ENCODE measurements at places on chromosomes 7 and 10.

- no peaks in the 10 kb centered on the region for H3K36me3 ChIP-seq
- H3K27ac ChIP-seq, result no peak overlapping the region
- no peaks in the 10 kb centered on the region for H3K4me1 ChIP-seq
- no peak overlapping the region for H3K4me3 ChIP-seq
Observed at GRCh38 chr7:122380992-122381391, 76.4 kb upstream of the FEZF1 start.

- no peaks in the 10 kb centered on the region for H3K4me1 ChIP-seq
- no peak overlapping the region for H3K4me3 ChIP-seq
- no peaks in the 10 kb centered on the region for H3K36me3 ChIP-seq
- no peak overlapping the region for H3K27ac ChIP-seq
- no peak for DNase-seq
- peaks cover 1% of the 10 kb centered on the region for H3K27me3 ChIP-seq
Observed at GRCh38 chr10:51503378-51503777, 196.0 kb downstream of the CSTF2T start.

- H3K27me3 ChIP-seq, result no peaks in the 10 kb centered on the region
- H3K4me1 ChIP-seq, result no peaks in the 10 kb centered on the region
- H3K36me3 ChIP-seq, result no peaks in the 10 kb centered on the region
- H3K27ac ChIP-seq, result no peak overlapping the region
- no peak for DNase-seq
- no peak overlapping the region for H3K4me3 ChIP-seq
Observed at GRCh38 chr7:83550100-83550499, 98.8 kb downstream of the SEMA3E start.

- H3K27me3 ChIP-seq, result no peaks in the 10 kb centered on the region
- H3K36me3 ChIP-seq, result peaks cover 56% of the 10 kb centered on the region
- no peak overlapping the region for H3K4me3 ChIP-seq
- peaks cover 14% of the 10 kb centered on the region for H3K4me1 ChIP-seq
- peak overlapping the region; percentile 9 for H3K27ac ChIP-seq
Observed at GRCh38 chr7:36896956-36897590, 172.8 kb upstream of the AOAH start.

DNA sequence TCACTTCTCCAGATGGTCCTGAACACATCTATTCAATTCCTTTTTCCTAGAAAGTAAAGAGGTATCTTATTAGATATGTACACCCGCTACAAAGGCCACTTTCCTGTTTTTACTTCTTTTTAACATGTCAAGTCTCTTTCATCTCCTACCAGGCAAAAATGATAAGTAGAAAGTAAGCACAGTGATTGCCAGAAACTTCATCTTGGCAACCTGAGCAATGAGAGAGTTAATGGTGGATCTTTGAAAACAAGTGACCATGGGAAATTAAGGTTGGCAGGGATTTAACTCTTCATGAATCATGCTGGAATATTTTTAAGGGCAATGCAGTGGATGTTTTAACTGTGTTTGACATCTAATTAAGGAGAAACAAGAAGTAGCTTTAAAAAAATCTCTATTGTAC, 2.7 kb downstream of the SEMA3A start:
- H3K27ac ChIP-seq, result no peak overlapping the region
- peaks cover 14% of the 10 kb centered on the region for H3K27me3 ChIP-seq
- H3K4me3 ChIP-seq, result no peak overlapping the region
- DNase-seq, result no peak

DNA sequence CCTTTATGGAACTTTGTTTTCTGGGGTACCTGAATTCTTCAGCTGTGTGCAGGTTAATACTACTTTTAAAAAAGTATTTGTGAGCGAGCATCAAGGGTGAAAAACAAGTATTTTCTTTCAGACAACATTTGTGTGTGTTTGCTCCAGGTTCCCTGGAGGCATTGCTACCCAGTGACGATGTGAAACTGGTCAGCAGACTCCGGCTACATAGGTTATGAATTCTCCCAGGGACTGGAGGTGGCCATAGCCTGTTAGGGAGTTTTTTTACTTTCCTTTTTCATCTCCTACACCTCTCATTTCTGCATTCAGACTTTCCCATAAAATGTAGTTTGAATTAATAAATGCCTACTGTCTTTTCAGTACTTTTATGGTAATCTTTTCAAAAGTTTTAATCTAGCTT, 7.6 kb downstream of the AKR1D1 start:
- no peaks in the 10 kb centered on the region for H3K27me3 ChIP-seq
- no peaks in the 10 kb centered on the region for H3K4me1 ChIP-seq
- no peak overlapping the region for H3K27ac ChIP-seq
- H3K4me3 ChIP-seq, result no peak overlapping the region

DNA sequence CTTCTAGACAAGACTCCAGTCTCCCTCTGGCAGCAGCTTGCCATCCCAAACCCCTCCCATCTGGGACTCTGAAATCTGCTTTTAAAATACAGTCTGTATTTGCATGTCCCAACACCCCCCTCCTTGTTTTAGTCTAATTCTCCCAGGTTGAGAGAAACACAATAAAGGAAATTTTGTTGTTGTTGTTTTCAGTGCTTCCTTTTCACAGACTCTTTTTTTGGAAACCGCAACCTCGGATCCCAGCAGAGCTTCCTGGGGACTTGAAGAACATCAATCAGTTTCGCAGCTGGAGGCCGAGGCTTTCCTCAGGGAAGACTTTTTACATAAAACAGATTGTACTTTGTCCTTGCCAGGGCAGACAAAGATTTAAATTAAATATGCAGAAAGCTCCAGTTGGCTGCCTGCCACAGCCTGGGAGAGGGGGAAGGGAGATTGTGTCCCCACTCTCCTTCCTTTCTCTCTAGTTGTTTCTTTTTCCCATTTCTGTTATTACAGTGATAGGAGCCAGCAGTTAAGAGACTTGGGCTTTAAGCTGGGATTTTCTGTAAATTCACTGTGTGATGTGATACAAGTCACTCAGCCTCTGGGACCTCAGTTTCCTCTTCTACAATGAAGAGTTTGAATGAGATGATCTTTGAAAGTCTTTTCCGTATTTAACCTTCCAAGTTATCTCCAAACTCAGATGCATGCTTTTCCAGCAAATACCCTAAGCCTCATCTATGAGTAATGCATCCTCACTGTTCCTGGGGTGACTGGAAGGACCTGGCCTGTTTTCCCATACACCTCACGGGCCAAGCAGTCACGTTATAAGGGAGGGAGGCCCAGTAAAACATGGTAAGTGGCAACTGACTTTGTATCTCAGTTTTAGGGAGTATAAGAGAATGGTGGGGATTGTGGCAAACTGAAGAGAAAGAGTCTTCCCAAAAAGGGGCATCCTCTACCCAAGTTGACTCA, 192.3 kb downstream of the REEP3 start:
- H3K4me1 ChIP-seq, result peaks cover 5% of the 10 kb centered on the region
- no peak overlapping the region for H3K4me3 ChIP-seq
- no peak overlapping the region for H3K27ac ChIP-seq
- no peaks in the 10 kb centered on the region for H3K27me3 ChIP-seq

DNA sequence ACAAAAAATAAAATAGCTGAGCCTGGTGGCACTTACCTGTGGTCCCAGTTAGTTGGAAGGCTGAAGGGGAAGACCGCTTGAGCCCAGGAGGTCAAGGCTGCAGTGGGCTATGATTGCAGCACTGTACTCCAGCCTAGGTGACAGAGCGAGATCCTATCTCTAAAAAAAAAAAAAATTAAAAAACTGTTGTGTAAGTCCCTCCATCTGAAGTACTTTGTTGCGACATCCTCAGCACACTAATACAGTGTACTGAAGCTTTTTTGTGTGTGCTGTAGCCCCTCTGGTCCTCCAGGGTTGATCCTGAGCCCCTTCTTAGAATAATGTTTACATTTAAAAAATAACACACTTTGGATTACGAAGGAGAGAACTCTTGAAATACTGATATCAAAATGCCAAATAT, 71.3 kb downstream of the PFKFB3 start:
- H3K4me3 ChIP-seq, result no peak overlapping the region
- peak overlapping the region; percentile 95 for H3K27ac ChIP-seq
- no peak for DNase-seq

DNA sequence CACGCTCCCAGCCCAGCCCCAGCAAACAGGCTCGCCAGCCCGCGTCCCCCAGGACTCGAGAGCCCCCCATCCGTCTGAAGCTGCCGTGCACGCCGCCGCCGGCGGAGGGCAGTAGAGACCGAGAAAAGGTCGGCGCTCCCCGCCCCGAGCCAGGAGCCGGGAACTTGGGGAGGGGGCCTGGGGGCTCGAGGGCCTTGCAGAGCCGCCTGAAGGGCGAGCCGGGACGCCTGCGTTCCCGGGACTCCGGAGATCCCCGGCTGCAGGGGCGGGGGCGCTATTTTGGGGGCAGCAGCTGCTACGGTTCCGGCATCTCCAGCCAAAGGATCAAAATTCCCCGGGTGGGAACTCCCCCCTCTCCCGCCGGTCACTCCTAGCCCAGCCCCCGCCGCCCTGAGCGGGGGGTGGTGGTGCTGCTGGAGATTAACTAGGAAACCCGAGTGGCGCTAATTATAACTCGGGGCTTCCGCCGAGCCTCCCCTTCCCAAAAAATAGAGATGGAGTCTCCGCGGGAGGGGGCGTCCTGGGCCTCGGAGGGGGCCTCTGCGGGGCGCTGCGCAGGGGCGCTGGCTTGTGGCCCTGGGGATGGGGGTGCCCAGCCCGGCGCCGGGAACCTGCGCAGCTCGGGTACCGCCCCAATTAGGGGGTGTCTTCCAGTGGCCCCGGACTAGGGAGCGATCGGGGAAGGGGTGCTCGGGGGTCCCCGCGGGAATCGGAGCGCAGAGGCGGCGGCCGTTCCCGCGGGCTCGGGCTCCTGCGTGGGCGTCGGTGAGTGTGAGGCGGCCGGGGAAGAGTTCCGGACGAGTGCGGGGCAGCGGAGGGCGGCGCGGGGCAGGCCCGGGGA, 608 bp downstream of the ACHE start:
- DNase-seq, result peak; percentile 88
- H3K36me3 ChIP-seq, result no peaks in the 10 kb centered on the region
- peaks cover 56% of the 10 kb centered on the region for H3K27me3 ChIP-seq
- H3K4me3 ChIP-seq, result peak overlapping the region; percentile 49
- peaks cover 18% of the 10 kb centered on the region for H3K4me1 ChIP-seq
- H3K27ac ChIP-seq, result no peak overlapping the region

- peaks cover 7% of the 10 kb centered on the region for H3K27me3 ChIP-seq
- no peak overlapping the region for H3K27ac ChIP-seq
- H3K4me3 ChIP-seq, result peak overlapping the region; percentile 96
Observed at GRCh38 chr10:32445036-32445435, 904 bp upstream of the CCDC7 start.

GRCh38 chr10:110269374-110270318, 35.1 kb downstream of the SMNDC1 start:
- H3K36me3 ChIP-seq, result peaks cover 1% of the 10 kb centered on the region
- peaks cover 18% of the 10 kb centered on the region for H3K4me1 ChIP-seq
- no peak overlapping the region for H3K27ac ChIP-seq
- DNase-seq, result peak; percentile 62

- no peak overlapping the region for H3K27ac ChIP-seq
- peaks cover 9% of the 10 kb centered on the region for H3K27me3 ChIP-seq
- peak; percentile 17 for DNase-seq
- H3K36me3 ChIP-seq, result no peaks in the 10 kb centered on the region
- peaks cover 4% of the 10 kb centered on the region for H3K4me1 ChIP-seq
Observed at GRCh38 chr7:138151731-138152577, 75.7 kb downstream of the AKR1D1 start.

DNA sequence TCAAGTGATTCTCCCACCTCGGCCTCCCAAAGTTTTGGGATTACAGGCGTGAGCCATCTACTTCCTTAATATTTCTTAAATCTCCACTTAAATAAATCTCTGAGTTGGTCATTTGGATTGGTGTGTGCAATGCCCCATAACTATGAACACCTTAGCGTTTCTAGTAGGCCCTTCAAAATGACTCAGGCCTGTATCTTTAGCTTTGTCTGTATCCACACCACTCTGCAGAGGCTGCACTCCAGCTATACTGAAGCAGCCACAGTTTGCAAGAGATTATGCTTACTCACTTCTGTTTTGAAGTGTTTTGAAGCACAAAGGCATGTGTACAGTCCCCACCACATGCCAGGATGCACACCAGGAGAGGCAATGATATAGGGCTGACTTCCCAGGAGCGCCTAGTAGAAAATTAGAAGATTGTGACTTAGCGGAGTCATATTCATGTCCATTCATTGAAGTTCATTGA, 2.4 kb upstream of the ST7 start:
- no peak for DNase-seq
- peaks cover 2% of the 10 kb centered on the region for H3K36me3 ChIP-seq
- no peak overlapping the region for H3K27ac ChIP-seq
- peaks cover 16% of the 10 kb centered on the region for H3K4me1 ChIP-seq
- no peak overlapping the region for H3K4me3 ChIP-seq

- H3K36me3 ChIP-seq, result no peaks in the 10 kb centered on the region
- H3K27ac ChIP-seq, result no peak overlapping the region
- no peak overlapping the region for H3K4me3 ChIP-seq
- H3K27me3 ChIP-seq, result no peaks in the 10 kb centered on the region
- no peak for DNase-seq
- H3K4me1 ChIP-seq, result no peaks in the 10 kb centered on the region
Observed at GRCh38 chr10:24790073-24790472, 66.4 kb upstream of the ARHGAP21 start.

GRCh38 chr10:36538953-36539586, 586.3 kb upstream of the ANKRD30A start:
- no peak overlapping the region for H3K4me3 ChIP-seq
- H3K36me3 ChIP-seq, result no peaks in the 10 kb centered on the region
- H3K27ac ChIP-seq, result no peak overlapping the region
- DNase-seq, result no peak
- H3K4me1 ChIP-seq, result no peaks in the 10 kb centered on the region
- no peaks in the 10 kb centered on the region for H3K27me3 ChIP-seq

GRCh38 chr10:58064714-58065528, 202.8 kb downstream of the IPMK start:
- no peaks in the 10 kb centered on the region for H3K36me3 ChIP-seq
- no peak overlapping the region for H3K4me3 ChIP-seq
- peaks cover 3% of the 10 kb centered on the region for H3K4me1 ChIP-seq
- H3K27me3 ChIP-seq, result peaks cover 7% of the 10 kb centered on the region

DNA sequence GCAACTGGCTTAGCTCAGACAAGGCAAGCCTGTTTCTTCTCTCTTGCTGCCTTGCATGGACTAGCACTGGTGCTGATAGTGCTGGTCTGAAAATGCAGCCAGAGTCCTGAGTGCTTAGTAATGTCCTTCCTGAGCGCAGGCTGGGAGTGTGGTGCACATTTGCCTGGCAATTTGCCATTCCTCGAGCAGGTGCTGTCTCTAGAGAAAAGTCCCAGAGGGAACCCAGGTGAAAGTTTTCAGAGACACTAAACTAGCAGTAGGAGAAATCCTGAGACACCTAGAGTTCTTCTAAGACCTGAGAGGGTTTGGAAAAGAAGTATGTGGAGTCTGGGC, 1.9 kb downstream of the SFTPD start:
- H3K27me3 ChIP-seq, result peaks cover 17% of the 10 kb centered on the region
- H3K4me3 ChIP-seq, result no peak overlapping the region
- peak; percentile 40 for DNase-seq
- H3K27ac ChIP-seq, result no peak overlapping the region
- H3K4me1 ChIP-seq, result no peaks in the 10 kb centered on the region
- H3K36me3 ChIP-seq, result no peaks in the 10 kb centered on the region

GRCh38 chr10:131453721-131454634, 142.5 kb upstream of the TCERG1L start:
- H3K27ac ChIP-seq, result no peak overlapping the region
- no peaks in the 10 kb centered on the region for H3K4me1 ChIP-seq
- H3K36me3 ChIP-seq, result no peaks in the 10 kb centered on the region
- H3K4me3 ChIP-seq, result peak overlapping the region; percentile 17
- DNase-seq, result peak; percentile 91

- peaks cover 92% of the 10 kb centered on the region for H3K27me3 ChIP-seq
- peaks cover 7% of the 10 kb centered on the region for H3K36me3 ChIP-seq
- no peak overlapping the region for H3K4me3 ChIP-seq
- H3K27ac ChIP-seq, result no peak overlapping the region
- DNase-seq, result no peak
Observed at GRCh38 chr7:97018126-97018601, 6.5 kb downstream of the DLX5 start.

GRCh38 chr7:155311826-155312537, 14.3 kb downstream of the INSIG1 start:
- no peak overlapping the region for H3K4me3 ChIP-seq
- no peaks in the 10 kb centered on the region for H3K27me3 ChIP-seq
- DNase-seq, result no peak
- peaks cover 46% of the 10 kb centered on the region for H3K36me3 ChIP-seq
